ENCODE measurements at places on chromosomes 2 and 18.

DNA sequence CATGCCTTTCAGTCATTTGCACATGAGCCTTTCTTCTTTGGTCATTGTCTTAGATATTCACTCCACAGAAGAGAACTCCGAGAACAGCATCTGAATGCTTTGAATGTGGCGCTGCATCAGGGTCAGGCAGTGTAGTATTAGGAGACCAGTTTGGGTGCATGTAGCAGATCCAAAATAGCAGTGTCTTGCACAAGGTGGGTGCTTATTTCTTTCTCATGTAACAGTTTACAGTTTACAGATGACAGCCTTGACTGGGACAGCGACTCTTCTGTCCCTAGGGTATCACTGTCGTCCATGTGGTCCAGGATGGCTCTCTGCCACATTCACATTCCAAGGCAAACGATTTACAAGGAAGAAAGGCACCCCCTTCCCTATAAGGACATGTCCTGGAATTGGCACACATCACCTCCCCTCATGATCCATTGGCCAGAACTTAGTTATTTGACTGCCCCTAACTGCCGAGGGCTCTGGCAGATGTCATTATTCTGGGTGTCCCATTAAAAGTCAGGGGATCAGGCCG lies 101.0 kb downstream of the STPG4 start:
- no peak for DNase-seq

GRCh38 chr2:11038641-11039040 lies 116.6 kb upstream of the SLC66A3 start:
- no peak for DNase-seq

DNA sequence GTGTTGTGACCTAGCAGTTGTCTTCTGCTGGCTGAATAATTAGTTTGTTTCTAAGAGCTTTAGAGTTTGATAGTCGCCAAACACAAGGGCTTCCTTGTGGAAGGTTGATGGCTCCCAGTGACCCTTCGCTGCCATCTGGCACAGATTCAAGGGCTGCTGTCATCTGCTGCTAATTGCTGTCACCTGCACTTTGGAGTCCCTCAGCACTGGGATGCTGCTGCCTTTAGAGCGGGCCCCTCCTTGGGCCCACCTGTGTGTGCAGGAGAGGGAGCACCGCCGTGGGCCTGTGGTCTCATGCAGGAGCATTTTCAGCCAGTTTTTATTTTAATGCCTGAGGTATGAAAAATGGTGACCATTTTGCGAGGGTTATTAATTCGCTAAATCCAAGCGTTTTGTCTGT lies 154.0 kb upstream of the NFATC1 start:
- DNase-seq, result no peak

GRCh38 chr2:23516520-23517256 lies 131.7 kb downstream of the KLHL29 start:
- DNase-seq, result no peak

GRCh38 chr2:66957677-66958076 lies 439.5 kb upstream of the ETAA1 start:
- DNase-seq, result no peak

DNA sequence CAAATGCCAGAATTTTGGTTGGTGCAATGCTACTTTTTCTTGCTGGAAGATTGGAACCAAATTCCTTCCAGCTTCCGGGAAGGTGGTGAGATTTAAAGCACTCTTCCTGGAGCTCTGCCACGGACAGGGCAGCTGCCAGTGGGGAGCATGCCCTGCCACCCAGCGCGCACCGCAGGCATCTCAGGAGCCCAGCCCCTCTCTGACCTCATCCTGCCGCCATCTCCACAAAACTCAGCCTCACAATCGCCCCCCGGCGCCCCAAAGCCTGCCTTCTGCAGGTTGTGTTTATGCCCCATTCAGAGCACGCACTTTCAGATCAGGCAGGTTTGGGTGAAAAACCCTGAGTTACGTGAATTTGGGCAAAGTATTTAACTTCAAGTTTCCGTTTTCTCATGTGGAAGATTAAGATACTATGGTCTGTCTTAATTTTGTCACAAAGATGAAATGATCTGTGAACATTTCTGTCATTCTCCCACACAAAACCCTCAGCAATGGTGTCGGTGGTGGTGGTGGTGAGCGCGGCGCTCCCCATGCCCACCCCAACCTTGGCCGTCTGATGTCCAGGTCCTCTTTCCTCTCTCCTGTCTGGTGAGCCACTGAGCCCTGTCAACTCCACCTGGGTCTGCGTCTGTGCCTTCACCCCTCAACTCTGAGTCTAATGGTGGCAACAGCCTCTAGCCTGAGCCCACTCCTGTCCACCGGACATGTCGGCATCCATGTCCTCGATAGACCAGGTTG lies 282.8 kb upstream of the SALL3 start:
- DNase-seq, result no peak

DNA sequence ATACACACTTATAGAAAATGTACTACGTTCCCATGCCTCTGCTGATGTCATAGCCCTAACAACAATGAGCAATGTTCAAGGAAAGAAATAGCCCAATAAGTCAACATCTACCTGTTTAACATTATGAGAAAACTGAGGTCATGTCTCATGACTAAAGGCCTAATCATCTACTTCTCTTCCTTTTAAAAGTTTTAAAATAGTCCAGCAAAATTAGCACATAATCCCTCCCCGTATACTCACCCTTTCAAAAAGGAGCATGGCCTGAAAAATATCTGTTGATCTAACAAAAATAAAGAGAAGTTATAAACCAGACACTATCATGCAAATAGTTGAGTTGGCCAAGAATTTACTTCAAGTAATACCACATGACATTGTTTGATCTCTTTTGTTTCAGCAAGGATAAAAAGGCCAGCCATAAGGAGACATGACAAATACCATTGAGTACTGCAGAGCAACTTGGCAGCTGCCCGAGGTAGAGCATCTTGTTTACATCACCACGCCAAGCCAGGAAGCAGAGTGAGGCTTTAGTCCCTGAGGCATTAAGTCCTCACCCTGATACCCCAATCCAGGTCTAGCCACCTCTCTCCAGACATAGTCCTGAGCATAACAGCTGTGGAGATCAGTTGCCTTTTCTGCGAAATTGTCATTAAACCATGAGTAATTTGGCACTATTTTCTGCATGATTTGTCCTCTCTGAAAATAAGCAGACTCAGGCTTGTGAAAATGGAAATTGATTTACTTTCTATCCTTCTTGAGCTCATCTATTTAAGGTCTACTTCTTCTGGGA lies 137.4 kb upstream of the ETAA1 start:
- DNase-seq, result no peak

DNA sequence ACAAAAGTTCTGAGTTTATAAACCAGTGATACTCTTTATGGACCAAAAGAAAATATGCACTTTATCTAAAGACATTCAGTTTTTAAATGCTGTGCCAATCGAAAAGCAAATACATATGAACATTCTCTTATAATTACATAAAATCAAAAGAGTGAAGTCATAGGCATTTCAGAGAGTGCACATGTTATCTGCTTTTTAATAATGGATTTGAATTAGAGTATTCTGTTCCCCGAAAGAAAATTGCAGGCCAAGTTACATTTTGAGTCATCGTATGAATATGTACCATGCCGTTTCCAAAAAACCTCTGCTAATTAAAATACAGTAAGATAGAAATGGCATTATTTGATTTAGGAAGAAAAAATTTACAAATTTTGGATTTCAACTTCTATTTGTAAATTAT lies 565.7 kb downstream of the ZEB2 start:
- DNase-seq, result no peak

DNA sequence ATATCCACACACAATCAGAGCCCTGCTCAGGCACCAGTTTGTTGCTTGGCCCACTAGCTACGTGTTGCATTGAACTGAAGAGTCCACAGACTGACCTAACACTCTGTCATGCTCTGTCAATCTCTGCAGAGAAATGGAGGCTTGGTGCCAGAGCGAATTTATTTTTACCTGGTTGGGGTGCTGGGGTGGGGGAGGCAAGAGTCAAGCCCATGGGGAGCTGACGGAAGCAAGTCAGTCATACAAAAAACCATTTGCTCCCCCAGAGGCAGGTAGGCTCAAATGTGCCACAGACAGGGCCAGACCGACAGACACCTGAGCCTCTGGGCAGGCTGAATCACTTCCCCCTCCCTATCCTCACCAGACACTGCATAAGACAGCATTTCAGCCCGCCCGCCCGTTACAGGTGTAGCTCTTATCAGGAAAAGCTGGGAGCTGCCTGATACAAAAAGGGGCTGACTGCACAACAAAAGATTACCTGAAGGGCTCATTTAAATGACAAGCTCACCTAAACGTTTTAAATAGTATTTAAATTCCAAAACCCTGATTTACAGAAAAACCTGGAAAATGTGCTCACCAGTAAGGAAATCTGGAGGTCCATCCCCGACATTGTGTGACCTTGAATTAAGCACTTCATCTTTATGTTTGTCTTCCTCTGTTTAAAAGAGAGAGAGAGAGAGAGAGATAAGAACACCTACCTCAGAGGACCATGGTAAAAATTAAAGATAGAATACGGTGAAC lies 2.1 kb upstream of the PCBP1 start:
- DNase-seq, result no peak

DNA sequence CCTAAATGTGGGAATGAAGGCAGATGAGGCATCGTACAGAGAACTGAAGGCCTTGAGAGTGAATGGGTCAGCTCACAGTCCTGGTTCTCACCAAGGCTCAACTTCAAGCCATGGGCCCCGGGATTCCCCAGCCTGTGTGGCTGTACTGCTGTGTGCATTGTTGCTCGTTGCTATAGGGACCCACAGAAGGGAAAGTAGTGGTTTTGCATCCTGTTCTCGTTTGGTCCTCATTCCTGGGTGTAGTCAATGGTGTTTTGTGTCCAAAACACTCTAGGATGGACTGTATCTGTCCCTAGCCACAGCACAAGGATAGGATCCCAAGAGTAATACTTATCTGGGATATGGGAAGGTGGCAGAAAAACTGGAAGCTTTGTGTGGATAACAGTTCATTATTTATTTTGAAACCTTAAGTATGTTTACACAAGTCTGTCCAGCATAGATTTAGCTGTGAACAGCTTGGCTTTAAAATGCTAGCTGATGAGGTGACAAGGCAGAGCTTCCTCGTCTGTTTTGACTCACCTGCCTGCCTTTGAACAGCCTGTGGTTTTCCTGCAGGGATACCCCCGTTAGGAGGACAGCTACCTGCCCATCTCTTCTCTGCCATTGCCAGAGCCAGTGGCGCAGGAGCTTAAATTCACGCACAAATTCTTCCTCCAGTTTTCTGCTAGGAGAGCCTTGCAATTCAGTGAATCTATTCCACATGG lies 85.0 kb downstream of the WDSUB1 start:
- no peak for DNase-seq
